ENCODE measurements at places on chromosomes 2 and 18.
A peak's percentile ranks its signal among the peaks of the same experiment; 100 is the strongest.

GRCh38 chr18:3912705-3913104 is 462.7 kb downstream of the TGIF1 start:
- no peak for DNase-seq

DNA sequence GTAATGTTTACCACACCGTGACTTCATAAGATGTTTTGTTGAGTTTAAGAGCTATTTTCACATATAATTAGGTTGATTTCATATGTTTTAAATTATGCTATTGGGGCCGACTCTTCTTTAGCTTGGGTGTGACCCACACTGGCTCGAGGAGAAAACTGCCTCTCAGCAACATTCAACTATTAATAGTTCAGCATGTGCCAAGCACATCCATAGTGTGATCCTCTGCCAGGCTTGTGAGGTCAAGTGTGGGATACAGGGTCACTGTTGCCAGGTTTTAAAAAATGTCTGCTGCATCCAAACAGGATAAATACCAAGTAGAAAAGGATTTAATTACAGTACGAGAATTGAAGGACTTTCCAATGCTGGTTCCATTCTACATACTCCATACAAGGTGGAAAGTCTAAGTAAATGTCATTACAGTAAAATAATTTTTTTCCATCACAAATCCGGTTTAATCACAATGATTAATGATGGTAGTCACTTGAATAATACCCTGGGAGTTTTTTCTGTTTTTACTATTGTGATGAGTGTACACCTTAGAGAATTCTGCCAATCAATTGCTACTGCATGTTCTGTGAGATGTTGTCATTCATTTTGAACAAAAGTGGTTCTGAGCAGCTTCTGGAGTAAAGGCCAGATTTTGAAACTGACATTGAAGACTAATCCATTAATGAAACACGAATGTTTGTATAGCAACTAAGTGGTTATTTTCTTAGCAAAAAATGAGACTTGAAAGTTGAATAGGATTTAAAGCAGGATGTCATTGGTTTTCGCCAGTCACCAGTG is 84.5 kb downstream of the ABI2 start:
- DNase-seq, result no peak

GRCh38 chr2:161918692-161919091 is 155.3 kb downstream of the DPP4 start:
- no peak for DNase-seq

GRCh38 chr2:38016219-38016618 is 59.7 kb downstream of the CYP1B1 start:
- no peak for DNase-seq

DNA sequence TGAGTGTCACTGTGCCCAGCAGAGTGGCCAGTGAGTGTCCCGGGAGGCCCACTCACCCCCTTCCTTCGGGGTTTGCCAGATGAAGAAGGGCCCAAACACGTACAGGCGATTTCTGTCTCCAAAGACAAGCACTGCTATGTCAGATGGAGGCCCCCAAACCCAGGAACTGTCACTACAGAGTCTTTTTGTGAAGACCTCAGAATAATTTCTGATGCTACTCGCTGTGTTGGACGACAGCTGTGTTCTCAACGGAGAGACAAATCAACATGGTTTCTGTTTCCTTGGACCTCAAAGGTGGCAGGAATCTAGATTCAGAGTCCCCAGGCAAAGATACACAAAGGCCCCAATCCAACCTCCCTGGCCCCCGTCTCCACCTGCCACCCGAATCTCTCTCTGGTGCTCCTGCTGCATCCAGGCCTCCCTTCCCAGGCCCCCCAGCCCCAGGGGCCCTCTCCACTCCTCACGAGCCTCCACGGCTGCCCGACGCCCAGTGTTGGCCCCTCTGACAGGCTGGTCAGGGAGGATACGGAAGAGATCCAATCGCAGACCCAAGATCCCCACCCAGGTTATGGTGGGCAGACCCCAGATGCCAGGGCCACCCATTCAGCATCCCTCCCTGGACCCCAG is 2.4 kb upstream of the GPR17 start:
- DNase-seq, result no peak

DNA sequence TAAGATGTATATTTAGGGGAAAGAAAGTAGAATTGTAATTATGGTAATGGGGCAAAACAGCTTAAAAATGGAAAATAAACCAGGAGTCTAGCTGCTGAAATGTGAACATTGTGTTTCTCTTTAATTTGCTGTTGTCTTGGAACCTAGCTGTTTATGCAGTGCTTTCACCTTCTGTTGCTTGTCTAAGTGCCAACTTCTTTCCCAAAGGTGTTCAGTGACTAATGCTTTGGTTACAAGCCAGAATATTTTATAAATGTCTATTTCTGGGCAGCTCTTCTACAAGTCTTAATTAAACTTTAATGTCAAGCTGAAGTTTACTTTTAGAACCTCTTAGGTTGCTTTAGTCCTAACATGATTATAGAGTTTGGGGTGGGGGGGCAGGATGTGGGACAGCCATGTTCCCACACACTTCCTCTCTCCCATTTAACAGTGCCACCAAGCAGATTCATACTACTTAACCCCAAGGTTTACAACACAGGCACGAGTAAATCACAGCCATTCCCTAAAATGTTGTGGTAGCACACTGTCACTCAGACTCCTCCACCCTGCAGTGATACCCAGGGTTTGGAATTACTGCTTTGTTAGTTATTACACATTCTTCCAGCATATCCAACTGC is 60.6 kb downstream of the ITGA4 start:
- no peak for DNase-seq

GRCh38 chr2:23769364-23769763 is 157.6 kb downstream of the ATAD2B start:
- DNase-seq, result no peak

DNA sequence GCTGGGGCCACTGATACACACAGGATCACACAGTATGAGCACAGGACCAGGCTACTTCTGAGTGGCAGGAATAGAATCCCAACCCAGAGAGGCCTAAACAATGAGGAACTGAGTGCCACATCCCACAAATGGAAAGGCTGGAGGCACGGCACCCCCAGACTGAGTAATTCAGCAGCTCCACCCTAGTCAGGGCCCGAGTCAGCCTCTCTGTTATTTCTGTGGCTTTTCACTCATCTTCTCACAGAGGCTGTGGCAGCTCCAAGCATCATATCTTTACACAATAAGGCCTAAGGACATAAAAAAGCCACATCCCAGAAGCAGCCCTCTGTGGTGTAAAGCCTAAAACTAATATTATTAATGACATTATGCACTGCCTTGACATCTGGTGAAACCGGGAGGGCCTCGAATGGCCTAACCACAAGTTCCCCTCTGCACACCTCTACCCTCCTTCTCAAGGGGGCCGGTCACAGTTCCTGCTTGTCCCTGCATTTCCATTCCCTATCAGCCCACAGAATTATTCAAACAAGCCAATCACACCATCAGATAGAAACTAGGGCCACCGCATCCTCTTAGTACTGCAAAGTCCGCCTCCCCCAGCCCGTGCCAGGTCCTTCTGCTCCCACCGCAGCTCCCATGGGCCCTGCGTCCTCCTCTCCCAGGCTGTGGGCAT is 12.5 kb upstream of the MAL start:
- DNase-seq, result peak; percentile 38

- DNase-seq, result no peak
Observed at GRCh38 chr2:119751706-119752105, 8.0 kb upstream of the PTPN4 start.

DNA sequence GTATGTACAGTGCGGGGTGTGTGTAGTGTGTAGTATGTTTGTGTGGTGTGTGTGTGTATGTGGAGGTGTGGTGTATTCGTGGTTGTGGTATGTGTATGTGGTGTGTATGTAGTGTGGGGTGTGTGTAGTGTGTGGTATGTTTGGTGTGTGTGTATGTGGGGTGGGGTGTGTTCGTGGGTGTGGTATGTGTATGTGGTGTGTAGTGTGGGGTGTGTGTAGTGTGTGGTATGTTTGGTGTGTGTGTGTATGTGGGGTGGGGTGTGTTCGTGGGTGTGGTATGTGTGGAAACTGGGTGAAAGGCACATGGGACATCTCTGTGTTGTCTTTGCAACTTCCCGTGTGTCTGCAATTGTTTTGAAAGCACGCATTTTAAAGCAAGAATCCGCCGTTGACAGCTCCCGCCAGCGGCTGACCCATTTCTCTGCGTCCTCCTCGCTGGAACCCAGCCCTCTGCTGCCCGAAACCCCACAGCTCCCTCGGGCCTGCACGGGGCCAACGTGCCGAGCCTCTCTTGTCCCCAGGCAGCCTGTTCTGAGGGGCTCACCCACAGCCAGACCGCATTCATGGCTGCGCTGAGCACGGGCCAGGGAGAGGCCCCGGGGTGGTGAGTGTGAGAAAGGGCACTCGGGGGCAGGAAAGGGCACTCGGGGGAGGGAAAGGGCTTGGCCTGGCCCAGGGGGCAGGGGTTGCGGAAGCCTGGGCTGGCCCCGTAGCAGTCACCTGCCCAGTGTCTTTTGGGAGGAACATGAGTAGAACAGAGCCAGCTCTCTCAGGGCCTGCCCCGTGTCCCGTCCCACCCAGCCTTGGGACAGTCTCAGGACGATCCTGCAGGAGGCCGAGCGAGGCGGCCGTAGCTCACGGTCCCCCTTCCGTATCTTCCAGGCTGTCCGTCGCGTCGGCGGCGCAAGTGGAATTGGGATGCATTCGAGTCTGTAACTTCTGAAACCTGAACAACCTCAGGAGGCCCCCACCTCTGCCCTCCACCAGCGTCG is 61.4 kb downstream of the TWIST2 start:
- DNase-seq, result no peak

GRCh38 chr18:2979871-2980790 is 32.8 kb downstream of the LPIN2 start:
- DNase-seq, result no peak

- no peak for DNase-seq
Observed at GRCh38 chr2:94970353-94970752, 55.2 kb upstream of the MAL start.

- DNase-seq, result no peak
Observed at GRCh38 chr18:9779630-9780029, 71.5 kb downstream of the RAB31 start.

GRCh38 chr2:178845566-178846457 is 38.6 kb upstream of the TTN start:
- no peak for DNase-seq

GRCh38 chr2:71614976-71615766 is 161.8 kb downstream of the DYSF start:
- no peak for DNase-seq

GRCh38 chr2:204280262-204280668 is 265.0 kb upstream of the PARD3B start:
- DNase-seq, result no peak

DNA sequence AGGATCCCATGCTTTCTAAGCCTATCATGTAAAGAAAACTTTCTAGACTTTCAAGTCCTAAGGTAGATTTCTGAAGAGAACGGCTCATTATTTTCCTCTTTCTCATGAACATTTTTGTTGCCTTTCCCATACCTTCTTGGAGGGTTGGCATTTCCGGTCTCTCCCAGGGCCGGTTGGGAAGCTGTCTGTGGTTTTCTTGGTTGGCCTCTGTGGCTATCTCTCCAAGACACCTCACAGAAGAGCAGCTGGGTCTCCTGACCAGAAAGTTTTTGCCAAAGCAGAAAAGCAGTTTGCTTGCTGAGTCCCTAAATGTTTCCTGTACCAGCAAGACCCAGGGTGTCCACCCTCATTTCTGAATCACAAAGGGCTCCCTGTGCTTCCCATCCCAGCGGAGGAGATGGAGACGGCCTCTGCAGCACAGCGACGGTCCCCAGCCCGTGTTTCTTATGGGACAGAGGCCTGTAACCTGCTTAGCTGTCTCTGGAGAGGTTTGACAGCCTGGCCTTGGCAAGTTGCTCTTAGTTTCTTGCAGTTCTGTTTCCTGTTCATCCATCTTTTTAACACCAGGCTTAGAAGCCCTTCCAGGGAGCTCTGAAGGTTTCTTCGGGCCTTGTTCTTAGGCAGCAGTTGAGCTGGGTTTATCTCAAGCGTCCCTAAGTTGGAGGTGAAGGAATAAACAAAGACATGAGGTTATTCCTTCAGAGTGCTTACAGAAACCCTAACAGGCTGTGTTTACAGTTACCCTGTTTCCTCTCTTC is 39.8 kb downstream of the GREB1 start:
- DNase-seq, result no peak

- peak; percentile 53 for DNase-seq
Observed at GRCh38 chr18:9614401-9615279, at the start of gene PPP4R1. Gene PPP4R1 (minus strand): TSS chr18:9614559. CDS start chr18:9614484, 75 bp downstream.

DNA sequence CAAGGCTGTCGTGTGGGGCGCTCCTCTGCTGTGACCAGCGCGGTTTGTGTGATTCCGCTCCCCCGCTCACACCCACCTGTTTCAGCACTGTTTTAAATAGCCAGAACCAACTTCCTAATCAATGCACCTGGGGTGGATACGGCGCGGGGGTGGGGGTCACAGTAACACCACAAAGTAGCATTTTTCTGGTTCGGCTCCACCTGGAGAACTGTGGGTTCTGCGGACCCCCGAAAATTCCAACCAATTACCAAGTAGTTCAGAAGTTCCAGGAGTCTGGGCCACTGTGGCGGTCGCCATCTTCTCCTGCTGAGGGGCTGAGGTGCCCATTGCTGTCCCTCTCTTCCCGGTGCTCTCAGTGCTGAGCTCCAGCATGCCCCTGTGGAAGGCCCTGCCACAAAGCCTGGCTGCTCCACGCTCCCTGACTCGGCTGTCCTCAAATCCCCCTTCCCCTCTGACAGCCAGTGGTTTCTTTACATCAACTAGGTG is 79.4 kb downstream of the GFPT1 start:
- no peak for DNase-seq

- DNase-seq, result no peak
Observed at GRCh38 chr2:188850786-188851185, 123.4 kb upstream of the COL3A1 start.

DNA sequence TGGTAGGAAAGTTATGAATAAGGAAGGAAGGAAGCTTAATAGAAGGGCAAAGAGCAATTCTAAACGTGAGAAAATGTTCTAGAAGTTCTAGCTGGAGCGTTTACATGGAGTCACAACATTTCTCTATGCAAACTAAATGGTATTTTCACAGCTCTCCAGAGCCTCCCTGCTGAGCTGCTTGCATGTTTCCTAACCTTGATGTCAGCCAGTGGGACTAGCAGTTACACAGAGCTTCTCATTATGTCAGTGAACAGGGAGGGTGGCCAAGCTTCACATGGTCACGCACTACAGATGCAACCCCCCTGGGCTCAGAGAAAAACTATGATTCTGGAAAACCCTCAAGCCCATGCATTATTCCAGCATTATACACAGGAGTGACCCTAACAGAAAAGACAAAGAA is 153.4 kb upstream of the CCDC150 start:
- no peak for DNase-seq

DNA sequence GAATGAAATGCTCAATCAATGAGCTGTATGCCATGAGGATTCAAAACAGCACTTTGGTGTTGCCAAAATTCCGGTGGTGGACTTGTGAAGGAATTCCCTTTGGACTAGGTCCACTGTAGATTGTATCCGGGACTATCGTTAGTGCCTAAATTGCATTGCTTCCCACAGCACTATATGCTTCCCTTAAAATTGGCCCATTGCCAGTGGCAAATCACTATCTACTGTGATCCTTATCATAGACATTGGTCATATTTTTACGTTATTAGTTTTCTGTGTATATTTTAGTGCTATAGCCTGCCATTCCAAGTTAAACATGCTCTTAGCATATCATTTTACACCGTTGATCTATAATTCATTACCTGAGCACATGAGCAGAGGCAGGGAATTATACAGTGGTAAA is 1.7 kb downstream of the PJVK start:
- no peak for DNase-seq

GRCh38 chr2:134792186-134792585 is 46.2 kb upstream of the ACMSD start:
- DNase-seq, result no peak
